Stimulated activated CD4-positive, alpha-beta T cell treated with anti-CD3 and anti-CD28 coated beads, Interleukin-15, amount 100 ng/mL, for 24 hours (primary cell): ENCODE measurements at places on chromosomes 11 and 22.

DNA sequence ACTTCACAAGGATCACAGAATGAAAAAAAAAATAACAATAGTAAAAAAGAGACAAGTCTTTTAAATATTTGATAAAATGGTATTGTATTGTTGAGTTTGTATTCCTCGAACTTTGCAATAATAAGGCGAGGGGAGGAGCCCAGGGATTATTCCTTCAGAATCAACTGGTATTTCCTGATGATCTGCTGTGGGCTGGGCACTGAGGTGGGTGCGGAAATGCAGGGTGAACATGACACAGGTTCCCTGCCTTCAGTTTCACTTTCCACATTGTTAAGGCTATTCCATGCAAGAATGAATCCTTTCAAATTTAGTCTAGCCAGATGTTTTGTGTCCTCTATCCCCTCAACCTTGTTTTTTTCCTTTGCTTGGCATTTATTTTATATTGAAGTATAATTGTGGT lies 2.1 kb upstream of the EIF3M start:
- DNase-seq = no peak

- no peak for DNase-seq
Observed at GRCh38 chr11:125626288-125626950, 1.5 kb downstream of the CHEK1 start.

DNA sequence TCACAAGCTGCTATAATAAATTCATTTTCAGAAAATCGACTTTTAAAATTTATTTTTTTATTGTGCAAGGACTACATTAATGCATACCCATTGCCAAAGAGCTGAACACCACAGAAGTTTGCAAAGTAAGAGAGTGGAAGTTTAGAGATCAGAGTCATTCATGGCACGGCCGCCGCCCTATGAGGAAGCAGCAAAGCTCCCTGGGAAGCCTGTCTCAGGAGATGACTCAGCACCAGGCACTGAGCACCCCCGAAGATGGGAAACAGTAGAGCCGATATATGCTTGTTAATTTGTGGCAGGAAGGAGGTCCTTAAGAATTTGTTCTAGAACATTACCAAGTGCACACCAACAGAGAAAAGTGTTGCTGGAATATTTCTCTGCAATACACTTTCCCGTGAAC lies 693.7 kb downstream of the OPCML start:
- DNase-seq = no peak

DNA sequence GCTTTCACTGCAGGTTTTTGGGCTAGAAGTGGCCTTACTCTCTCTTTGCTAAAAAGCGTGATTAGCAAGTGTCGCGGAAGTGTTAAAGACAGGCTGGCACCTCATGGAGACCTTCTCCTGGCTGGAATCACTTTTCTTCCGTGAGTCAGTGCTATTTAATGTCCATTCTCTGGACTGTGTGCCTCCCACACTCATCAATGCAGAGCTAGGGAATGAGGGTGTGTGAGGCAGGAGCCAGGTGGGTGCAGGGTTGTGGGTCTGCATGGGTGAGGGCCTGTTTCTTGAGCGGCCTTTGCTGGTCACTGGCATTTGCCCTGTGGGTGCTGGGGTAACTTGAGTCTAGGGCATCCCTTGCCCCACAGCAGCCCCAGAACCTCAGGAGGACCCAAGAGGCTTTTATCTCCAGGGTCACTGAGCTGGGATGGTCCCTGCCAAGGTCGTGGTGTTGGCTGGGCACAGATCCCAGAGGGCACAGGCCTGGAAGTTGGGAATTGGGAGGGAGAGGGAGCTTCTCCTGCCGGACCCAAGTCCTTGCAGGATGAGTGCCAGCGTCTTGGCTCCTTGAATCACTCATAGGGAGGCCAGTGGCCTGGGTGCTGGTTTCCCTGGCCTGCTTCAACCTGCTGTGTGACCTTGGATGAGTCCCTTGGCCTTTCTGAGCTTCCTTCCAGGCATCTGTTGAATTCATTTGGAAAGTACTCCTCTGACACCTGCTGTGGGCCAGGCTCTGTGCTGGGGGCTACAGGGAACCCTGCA lies 30.0 kb downstream of the KIAA1671 start:
- no peak for DNase-seq

DNA sequence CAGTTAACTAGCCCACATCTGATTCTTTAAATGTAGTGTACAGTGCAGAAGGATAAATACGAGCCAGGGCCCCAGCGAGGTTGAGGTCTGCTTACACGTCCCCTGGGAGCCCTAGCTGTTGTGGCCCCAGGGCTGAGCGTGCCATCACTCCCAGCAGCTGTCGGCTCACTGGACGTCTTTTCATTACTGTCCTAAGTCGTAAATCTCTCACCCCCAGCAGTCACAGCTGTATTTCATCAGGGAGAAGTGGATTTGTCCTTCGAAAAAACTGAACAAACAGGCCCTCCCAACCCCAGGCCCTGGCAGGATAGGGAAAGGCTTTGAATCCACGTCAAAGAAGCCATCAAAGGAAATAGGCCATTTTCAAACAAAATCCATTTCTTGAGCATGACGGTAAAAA lies 110.4 kb upstream of the CSNK2A3 start:
- no peak for DNase-seq

GRCh38 chr11:94880216-94880615 lies 93.1 kb downstream of the CWC15 start:
- no peak for DNase-seq

- peak; percentile 8 for DNase-seq
Observed at GRCh38 chr22:42473484-42474193, 41.4 kb upstream of the NFAM1 start.

DNA sequence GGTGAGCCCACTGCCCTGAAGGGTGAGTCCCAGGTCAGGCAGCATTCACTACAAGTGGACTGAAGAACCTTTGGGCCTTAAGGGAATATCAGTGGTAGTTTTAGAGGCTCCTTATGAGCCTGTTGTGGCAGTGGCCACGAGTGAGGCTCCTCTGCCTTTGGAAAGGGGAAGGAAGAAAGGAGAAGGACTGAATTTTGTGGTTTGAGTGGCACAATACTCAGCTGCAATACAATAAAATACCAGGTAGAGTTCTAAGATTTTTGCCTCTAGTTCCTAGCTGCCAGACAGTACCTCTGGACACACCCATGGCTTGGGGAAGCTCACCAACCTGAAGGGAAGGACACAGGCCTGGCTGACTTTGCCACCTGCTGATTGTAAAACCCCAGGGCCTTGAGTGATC lies 260.9 kb downstream of the DYNC2H1 start:
- DNase-seq = no peak

GRCh38 chr11:3786781-3787428 lies 10.4 kb downstream of the NUP98 start:
- DNase-seq = no peak

GRCh38 chr11:130179396-130180306 lies 20.1 kb downstream of the ST14 start:
- no peak for DNase-seq

- DNase-seq = no peak
Observed at GRCh38 chr22:29369460-29369859, 18.9 kb downstream of the AP1B1 start.

DNA sequence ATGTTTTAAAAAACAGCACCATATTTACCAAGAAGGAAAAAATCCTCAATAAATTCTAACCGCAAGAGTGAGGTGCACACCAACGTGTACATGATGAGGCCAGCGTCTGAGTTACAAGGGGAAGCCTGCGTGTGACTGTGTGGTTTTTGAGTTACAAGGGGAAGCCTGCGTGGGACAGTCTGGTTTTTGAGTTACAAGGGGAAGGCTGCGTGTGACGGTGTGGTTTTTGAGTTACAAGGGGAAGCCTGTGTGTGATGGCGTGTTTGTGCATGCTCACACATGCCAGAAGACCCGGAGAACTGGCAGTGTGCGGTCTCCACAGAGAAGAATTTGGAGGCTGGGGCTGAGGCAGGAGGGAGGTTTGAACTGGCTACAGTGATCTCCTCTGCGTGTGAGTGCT lies 1376.4 kb downstream of the TBC1D22A start:
- DNase-seq = no peak

GRCh38 chr11:19405966-19406365 lies 165.2 kb upstream of the E2F8 start:
- no peak for DNase-seq

- DNase-seq = no peak
Observed at GRCh38 chr11:70478166-70478890, 80.0 kb downstream of the CTTN start.

DNA sequence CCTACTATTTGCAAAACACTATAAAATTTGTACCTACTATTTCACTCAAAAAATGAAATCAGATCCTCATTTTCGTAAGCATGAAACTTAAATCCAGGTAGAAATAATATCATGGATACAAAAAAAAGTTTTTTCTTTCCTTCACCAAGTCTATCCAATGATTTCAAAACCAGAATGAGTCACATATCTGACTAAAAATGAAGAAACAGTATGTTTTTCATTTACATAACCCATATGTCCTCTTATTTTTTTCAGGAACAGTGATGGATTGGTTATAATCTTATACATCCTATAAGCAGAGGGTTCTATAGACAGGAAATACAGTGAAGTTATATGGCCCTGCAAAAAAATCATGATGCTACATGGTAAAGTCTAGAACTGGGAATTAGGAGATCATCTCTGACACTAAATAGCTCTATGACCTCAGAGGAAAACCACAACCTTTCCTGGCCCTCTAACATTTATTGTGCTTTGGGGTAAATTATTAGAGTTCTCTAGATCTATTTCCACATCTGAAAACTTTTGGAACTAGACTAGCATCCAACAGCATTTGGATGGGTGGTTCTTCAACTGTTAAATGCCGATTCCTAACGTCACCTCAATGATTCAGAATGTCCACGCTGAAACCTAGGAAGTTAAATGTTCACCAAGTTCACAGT lies 10.9 kb downstream of the MTMR2 start:
- no peak for DNase-seq

- DNase-seq = no peak
Observed at GRCh38 chr11:68803766-68804165, 38.0 kb downstream of the CPT1A start.

- no peak for DNase-seq
Observed at GRCh38 chr11:45324459-45324858, 38.3 kb upstream of the SYT13 start.

- DNase-seq = no peak
Observed at GRCh38 chr11:66878474-66878873, 21.6 kb downstream of the LRFN4 start.

- DNase-seq = no peak
Observed at GRCh38 chr11:115706626-115707135, 202.5 kb upstream of the CADM1 start.

DNA sequence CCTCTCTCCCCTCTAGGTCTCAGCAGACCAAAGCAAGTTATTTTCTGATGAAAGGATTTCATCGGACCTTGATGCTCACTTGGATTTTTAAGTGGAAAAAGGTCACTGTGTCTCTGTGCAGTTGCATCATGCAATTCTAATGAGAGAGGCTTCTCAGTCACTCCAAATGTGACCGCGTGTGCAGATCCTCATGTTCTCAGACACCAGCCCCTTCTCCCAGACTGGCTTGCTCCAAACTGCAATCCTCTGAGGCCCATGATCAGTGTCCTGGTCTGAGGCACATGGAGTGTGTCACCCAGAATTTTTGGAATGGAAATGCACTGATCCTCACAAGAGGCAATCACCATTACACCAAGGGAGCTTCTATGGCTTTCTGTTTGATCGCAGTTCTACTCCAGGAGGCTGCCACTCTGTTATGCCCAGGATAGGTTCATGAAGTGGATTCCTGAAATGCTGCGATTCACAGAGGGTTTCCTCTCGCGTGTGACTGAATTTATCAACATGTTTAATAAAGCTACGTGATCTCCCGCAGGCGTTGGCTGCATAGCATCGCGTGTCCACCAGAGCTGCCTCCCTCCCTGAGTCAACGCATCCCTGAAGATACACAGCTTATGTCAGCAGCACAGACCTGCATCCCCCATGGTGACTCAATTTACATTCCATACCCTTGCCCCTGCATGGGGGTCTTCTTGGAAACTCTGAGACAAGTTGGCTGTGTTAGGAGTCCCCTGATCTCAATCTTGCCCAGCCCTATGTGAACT lies 544.6 kb upstream of the B3GAT1 start:
- DNase-seq = no peak
